ENCODE measurements at places on chromosomes 1 and 21.

DNA sequence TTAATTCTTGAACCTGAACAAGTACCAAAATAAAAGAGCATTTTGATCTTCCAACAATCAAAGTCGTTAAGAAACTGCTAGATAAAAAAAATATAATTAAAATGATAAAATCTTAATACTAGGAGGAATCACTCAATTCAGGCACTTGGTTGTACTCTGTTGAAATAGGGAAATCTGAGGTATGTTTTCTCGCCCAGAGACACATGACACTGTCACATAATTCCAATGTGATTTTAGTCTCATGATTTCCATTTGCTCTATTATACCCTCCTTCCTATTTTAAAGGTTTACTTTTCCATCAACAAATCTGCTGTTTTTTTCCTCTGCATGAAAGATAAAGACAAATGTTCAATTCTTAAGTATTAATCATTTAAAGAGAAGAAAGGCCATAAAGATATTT lies 97.6 kb downstream of the ZZZ3 start:
- no peak for DNase-seq

GRCh38 chr1:3599286-3599811 lies 12.0 kb downstream of the MEGF6 start:
- no peak for DNase-seq

DNA sequence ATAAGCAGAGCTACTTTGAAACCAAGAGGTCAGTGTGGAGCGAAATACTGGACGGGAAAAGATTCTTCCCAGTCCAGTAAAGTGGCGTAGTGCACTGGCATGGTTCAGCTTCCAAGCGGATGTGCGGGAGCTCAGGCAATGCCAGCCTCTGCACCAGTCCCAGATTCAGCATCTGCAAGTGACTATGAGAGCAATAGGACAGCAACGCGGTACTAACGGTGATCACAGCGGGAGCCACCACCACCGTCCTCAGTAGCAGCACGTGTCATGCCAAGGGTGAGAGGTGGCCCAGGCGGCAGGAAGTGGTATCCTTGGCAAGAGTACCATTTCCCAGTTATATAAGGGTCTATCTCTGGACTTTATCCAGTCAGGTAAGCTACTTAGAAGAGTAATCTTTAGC lies 17.8 kb downstream of the PLD5 start:
- DNase-seq = no peak

DNA sequence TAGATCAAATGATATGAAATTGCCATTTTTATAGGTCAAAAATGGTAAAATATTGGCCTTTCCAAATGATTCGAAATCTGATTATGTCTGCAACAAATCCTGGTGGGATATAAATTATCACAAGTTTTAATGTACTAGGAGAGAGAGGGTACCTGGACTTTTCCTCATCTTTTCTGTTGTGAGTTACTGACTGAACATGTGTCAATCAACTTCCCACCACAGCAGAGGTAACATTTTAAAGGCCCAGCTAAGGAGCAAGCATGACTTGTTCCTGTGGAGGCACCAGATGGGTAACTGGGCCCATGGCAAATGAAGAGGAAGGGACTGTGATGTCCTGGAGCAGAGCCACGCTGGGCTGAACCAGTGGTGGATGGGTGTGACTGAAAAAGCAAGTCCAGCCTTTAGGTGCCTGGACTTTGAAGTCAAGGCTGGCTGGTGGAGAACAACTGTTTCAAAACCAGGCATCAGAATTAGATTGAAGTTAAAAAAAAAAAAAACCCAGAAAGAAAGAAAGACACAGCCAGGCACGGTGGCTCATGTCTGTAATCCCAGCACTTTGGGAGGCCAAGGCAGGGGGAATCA lies 6.6 kb downstream of the MR1 start:
- DNase-seq = no peak

DNA sequence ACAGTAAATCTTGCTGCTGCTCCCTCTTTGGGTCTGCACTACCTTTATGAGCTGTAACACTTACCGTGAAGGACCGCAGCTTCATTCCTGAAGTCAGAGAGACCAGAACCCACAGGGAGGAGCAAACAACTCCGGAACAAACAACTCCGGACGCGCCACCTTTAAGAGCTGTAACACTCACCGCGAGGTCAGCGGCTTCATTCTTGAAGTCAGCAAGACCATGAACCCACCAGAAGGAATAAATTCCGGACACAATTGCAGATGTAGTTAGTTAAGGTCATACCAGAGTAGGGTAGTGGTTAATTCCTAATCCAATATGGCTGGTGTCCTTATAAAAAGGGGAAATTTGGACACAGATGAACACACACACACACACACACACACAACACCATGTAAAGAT lies 37.7 kb downstream of the VTCN1 start:
- no peak for DNase-seq

- DNase-seq = no peak
These were observed 20.7 kb downstream of the C1QB start for GRCh38 chr1:22673486-22674409.

DNA sequence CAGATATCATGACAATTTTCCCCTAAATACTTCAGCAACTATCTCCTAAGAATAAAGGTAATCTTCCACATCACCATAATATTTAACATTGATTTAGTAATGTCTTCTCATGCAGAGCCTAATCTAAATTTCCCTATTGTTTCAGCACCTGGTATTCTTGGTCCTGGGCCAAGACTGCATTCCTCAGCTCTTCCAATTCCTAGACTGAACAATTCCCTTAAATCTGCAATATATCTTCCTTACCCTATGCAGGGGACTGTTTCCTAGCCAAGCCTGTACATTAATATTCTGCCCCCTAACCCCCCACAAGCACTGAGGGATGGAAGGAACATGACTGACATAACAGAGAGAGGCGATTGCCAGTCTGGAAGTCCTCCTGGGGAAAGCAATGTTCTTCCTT lies 28.7 kb upstream of the DISP1 start:
- DNase-seq = no peak

GRCh38 chr1:241527146-241527545 lies 5.0 kb upstream of the KMO start:
- no peak for DNase-seq

Data from T-helper 22 cell (primary cell).